ENCODE measurements at places on chromosomes 12 and 14. TPM values are rescaled to one million over a fixed set of nuclear protein-coding genes. Genes with fewer than 3 reads are reported as not detected.
A peak's percentile ranks its signal among the peaks of the same experiment; 100 is the strongest.

DNA sequence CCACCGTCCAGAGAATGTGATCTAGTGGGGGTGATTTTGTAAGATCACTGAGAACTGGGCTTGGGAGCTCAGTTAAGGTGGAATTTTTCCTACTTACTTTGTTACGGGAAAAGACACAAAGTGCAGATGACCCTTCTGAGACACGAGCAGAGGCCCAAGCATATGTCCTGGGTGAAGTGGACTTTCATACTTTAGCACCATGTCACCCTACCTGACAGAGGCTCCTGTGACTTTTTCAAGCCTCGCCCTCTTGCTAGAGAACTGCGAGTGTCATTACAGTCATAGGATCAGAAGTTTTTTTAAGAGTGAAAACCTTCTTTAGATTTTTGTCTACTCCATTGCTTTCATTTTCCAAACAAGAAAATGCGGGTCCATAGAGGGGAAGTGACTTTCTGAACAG is 56.1 kb downstream of the SLC17A8 start:
- no peak for DNase-seq

GRCh38 chr14:100438678-100439592 is 115.8 kb downstream of the SLC25A47 start:
- no peak for DNase-seq

- peak; percentile 14 for DNase-seq
These were observed 27.0 kb upstream of the AKAP5 start for GRCh38 chr14:64438181-64438841.

GRCh38 chr12:5868625-5869295 is 76.3 kb downstream of the ANO2 start:
- DNase-seq = no peak

GRCh38 chr12:52246720-52247621 is 13.9 kb downstream of the KRT7 start:
- DNase-seq = peak; percentile 86

DNA sequence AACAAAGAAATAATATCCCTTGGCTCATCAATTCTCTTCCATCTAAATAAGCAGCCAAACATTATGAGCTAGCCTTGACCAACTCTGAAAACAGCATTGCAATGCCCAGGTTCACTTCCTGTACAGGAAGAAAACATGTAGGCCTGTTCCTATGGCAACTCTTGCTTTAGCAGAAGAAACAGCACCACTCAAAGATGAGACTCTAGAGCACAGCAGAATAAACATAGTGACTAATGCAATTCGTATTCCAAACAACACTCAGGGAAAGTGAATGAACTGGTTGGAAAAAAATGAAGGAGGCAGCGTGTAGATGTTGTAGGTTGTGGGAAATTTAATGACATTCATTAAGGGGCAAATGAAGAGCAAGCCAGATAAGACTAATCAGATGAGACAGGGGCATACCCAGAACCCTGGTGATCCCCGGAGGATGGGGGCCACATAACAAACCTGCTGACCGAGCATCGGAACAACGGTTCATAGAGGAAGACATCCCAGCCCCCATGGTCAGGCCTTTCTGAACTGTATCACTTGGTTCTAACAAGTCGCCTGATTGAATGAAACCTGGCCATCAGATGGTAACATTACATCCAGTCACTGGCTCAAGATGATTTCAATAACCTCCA is 9.0 kb downstream of the ARHGDIB start:
- no peak for DNase-seq

GRCh38 chr12:107917912-107918800 is 143.7 kb downstream of the ASCL4 start:
- DNase-seq = peak; percentile 39

DNA sequence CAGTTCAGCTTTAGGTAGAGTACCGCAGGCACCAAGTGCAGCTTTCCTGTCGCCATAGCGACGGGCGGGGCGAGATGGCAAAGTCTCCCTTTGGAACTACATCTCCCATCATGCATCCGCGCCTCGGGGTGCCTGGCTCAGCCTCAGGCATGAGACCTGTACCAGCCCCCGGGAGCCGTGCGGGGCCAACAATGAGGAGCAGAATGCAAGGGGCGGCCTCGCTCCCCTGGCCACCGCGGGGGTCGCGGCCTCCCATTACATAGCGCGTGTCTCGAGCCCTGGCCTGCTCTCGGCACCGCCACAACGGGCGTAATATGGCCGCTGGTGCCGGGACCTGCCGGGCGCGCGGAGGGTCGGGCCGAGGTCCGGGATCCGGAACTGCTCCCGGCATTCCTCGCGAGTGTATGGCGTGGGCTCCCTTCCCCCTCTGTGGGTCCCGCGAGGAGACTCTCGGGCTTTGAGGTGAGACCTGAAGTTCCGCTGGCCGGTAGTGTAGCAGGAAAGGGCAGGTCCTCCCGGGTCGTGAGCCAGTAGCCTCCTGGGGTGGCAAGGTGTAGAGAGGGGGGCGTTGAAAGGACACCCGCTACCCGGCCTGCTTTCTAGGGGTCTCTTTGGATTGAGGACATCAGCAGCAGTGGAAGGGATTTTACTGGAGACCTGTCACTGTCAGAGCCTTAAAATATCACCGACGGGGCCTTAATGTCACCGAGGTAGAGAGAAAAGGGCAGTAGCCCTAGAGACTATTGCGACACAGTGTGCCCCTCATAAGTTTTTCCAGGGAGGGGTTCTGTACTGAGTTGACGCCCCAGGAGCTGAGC is at the start of gene THTPA:
Gene THTPA (plus strand): TSS at position 390 of the 818 bp plus-strand sequence. CDS start 487 bp downstream, outside the sequence.
- peak; percentile 92 for DNase-seq

- no peak for DNase-seq
These were observed 282.1 kb upstream of the GRIP1 start for GRCh38 chr12:66960704-66961690.

DNA sequence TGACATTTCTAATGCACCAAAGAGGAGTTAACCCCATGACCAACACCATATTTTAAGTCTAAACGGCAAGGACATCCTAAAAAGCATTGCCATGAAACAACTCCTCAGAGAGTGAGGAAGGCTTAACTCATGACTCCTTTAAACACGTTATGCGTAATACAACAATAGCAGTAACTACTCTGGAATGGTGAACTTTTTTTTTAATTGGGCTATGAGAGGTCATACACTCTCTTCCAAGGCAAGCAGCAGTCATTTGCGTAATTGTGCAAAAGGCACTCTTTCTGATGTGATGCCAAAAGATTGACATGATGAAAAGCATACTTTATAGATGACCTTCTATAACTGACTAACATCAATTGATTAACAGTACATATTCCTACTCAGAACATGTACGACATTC is 39.4 kb downstream of the RHOJ start:
- no peak for DNase-seq

DNA sequence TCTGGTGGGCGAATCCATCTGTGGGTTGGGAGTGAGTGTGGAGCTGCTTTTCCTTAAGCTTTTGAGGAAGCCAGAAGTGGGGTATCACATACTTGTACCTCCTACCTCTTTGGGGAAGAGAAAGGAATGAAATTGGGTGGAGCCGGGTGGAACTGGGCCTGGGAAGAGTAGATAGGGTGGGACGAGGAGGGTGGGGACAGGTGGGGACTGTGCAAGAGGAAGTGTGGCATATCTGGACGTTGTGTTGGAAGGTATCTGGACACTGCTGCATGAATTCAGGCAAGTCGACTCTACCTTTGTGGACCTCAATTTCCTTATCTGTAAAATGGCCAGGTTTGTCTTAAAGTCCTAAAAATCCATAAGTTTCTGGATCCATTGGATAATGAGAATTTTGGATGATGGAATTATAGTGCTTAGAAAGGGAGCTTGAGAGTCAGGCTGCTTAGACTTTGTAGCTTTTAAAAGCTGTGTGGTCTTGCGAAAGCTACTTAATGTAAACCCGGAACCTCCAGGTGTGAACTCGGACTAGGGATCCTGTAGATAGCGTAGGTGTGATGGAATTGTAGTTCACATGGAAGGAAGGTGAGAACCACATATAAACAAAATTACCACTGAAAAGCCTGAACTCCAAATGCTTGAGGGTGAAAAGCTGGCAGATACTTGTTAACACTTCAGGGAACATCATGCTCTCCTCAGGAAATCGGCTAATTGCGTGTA is 2.1 kb downstream of the VRTN start:
- no peak for DNase-seq

GRCh38 chr12:56593909-56594621 is 36.1 kb downstream of the BAZ2A start:
- peak; percentile 43 for DNase-seq

- DNase-seq = peak; percentile 40
These were observed 11.9 kb downstream of the KCNH3 start for GRCh38 chr12:49550693-49551252.

GRCh38 chr14:51644217-51644933 is 7.3 kb upstream of the FRMD6 start:
- DNase-seq = no peak

- DNase-seq = no peak
These were observed 71.7 kb upstream of the REP15 start for GRCh38 chr12:27624586-27624985.

DNA sequence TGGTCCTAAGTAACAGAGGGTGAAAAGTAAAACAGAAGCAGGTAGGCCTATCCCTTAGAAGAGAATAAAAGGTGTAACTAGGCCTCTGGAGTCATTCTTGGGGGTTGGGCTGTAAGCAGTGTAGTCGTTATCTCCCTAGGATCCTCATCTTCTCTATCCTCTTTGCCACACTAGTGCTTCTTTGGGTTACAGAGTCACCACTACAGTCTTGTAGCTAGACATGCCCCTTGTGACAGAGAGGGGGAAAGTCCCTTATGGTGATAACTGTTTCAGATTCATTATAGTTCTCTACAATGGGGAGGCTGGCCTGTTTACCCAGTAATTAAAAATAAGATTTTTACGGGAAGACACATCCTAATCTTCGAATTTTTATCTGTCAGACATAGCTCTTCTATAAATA is 16.4 kb upstream of the SRP54 start:
- DNase-seq = no peak

GRCh38 chr12:71014180-71014785 is 93.7 kb upstream of the PTPRR start:
- DNase-seq = no peak

DNA sequence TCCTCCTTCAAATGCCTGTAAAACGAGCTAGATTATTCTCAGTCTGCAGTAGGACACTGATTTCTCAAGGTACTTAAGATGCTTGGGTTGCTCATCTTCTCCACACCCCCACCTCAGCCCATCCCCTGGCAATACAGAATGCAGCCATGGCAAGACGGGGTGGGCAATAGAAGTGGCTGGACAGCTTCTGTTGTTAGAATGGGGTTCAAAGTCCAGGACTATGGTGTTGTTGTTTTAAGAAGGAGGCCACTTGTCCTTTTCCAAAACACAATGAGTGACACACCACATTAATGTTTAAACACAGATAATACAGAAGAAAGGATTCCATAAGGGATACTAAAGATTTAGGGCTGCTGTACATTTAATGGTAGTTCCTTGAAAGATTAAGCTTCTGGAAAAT is 188.9 kb upstream of the BCL2L14 start:
- DNase-seq = no peak

DNA sequence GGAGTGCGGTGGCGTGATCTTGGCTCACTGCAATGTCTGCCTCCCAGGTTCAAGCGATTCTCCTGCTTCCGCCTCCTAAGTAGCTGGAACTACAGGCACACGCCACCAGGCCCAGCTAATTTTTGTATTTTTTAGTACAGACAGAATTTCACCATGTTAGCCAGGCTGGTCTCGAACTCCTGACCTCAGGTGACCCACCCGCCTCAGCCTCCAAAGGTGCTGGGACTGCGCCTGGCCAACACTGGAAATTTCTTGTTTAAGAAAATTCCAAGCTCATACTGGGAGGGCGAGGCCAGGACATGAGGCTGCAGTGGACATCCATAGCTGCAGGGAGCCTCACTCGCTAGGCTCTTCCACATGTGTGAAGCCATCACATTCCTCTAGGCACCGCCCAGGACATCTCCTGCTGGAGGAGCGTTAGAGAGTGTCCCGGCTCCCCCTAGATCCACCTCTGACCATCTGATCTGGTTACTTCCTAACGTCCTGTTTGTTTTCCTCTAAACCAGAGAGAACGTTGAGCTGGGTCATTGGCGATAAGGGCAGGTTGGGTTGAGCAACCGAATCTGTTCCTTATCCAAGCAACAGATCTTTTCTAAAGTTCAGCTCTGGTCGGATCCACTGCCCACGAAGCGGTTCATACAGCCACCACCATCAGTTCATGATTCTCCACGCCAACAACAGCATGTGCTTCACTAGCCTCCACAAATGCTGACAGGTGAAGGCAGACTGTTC is 108.2 kb upstream of the MED13L start:
- no peak for DNase-seq

GRCh38 chr14:69505338-69506240 is 21.1 kb downstream of the PLEKHD1 start:
- DNase-seq = no peak

GRCh38 chr12:125346362-125346761 is 281.1 kb downstream of the AACS start:
- DNase-seq = no peak

DNA sequence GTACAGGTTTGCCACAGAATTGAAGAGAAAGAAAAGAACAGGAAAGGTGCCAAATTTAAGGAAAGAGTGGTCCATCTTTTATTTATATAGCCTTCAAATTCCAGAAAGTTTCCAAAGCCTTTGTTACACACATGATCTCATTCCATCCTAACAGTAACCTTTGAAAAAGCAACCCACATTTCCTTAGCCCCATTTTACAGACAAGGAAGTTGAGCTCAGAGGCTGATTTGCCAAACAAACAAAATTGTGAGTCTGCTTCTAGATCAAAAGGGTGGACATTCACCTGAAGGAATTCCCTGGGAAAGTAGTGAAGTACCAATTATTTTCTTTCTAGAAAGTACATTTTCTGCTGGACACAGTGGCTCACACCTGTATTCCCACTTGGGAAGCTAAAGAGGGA is 32.0 kb downstream of the KICS2 start:
- no peak for DNase-seq

OR6J1 gene
- not detected for total RNA-seq

KSR2 gene
- 0.66 TPM for total RNA-seq

COCH gene
- 4.0 TPM for total RNA-seq

INHBE gene
- total RNA-seq = not detected

KLHDC1 gene
- total RNA-seq = 8.6 TPM

FGF6 gene
- total RNA-seq = not detected

ADCY4 gene
- total RNA-seq = 10.6 TPM

TPH2 gene
- not detected for total RNA-seq

KRT73 gene
- total RNA-seq = not detected

GPD1 gene
- 232 TPM for total RNA-seq

TAS2R9 gene
- not detected for total RNA-seq

SLC39A5 gene
- 333 TPM for total RNA-seq

LETMD1 gene
- 57.4 TPM for total RNA-seq

Measured in body of pancreas (tissue), 4 donors.